Mucosa of descending colon (tissue), 3 donors: ENCODE measurements at places on chromosomes 7 and 10. TPM values are rescaled to one million over a fixed set of nuclear protein-coding genes. Genes with fewer than 3 reads are reported as not detected.

Gene VPS26A
- 61.7 TPM for total RNA-seq

Gene OR2A5
- total RNA-seq, result not detected

Gene METTL27
- total RNA-seq, result 4.6 TPM

Gene CYP26C1
- 0.09 TPM for total RNA-seq

Gene LMBR1
- total RNA-seq, result 40.5 TPM

Gene AKR1C4
- not detected for total RNA-seq

Gene ACTR3C
- total RNA-seq, result 29.9 TPM

Gene CFAP70
- total RNA-seq, result 1.2 TPM

Gene LRRD1
- total RNA-seq, result not detected

Gene GFRA1
- 4.1 TPM for total RNA-seq

Gene KAZALD1
- total RNA-seq, result 8.5 TPM

Gene KCNMA1
- 45.4 TPM for total RNA-seq

Gene OR6B1
- total RNA-seq, result not detected

Gene HYAL4
- not detected for total RNA-seq

Gene SYT15
- 3.2 TPM for total RNA-seq
